ENCODE measurements at places on chromosomes 2 and 18.
A peak's percentile ranks its signal among the peaks of the same experiment; 100 is the strongest.

DNA sequence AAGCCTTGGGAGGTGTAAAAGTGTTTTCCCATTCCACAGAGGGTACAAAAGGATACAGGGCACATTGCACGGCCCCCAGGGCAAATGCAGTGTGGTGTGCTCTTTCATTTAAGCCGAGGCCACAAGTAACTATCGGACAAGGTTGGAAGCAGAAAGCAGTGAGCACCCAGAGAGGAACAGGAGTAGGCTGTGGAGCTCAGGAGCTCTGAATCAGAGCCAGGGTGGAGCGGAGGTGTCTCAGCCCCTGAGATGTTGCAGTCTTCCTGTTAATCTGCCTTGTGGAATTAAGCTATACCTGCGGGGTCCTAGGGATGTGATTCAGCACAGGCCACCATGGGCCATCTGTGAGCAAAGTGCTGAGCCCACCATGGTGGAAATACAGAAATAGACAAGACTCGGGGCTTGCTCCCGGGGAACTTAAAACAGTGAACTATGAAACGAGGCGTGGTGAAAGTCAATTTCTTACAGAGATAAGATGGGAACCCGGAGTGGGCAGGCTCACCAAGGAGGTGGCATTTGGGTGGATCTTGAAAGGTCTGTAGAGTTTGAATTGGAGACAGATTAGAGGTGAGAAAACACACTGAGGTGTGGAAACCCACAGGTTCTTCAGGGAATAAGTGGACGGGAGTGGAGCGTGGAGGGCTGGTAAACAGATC is 44.0 kb downstream of the ASAP2 start:
- DNase-seq = no peak

DNA sequence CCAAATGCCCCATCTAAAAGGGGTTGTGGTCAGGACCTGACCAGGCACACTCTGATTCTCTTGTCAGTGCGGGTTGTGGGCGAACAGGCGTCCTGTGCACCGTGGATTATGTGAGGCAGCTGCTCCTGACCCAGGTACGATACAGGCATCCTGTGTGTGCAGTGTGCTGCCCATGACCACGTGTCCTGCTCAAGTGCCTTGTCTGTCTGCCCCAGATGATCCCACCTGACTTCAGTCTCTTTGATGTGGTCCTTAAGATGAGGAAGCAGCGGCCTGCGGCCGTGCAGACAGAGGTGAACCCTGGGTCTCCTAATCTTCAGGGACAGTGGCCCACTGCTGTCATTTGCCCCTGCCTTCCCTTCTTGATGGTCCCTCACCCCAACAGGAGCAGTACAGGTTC is 14.6 kb downstream of the PTPN18 start:
- no peak for DNase-seq

- no peak for DNase-seq
Measured at GRCh38 chr2:6970551-6970950, 53.3 kb downstream of the RNF144A start.

- DNase-seq = no peak
Measured at GRCh38 chr2:99562516-99562915, 72.7 kb upstream of the REV1 start.

DNA sequence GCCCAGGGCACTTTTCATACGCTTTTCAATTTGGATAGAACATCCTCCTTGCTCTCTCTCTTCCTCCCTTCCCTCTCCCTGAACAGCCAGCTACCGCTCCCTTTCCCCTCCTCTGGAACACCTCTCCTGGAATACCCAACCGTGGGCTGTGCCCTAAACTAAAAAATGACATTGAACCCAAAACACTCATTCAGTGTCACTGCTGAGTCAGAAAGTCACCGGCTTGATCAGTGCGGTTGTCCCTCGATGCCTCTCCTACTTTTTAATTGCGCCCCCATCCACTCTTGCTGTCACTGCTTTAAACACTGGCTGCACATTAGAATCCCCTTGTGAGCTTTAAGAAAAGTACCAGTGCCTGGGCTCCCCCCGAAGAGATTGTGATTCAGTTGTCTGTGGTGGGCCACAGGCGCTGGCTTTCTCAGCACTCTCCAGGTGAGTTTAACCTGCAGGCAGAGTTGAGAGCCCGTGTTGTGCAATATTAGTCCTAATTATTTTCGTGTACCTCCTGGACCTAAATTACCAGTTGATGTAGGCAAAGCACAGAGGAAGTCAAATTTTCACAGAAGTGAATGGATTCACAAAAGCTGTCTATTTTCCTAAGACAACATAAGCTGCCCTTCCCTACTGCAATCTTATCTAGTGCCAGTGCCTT is 302.0 kb downstream of the PRKCE start:
- DNase-seq = no peak

GRCh38 chr2:179020156-179020750 is 29.7 kb downstream of the CCDC141 start:
- no peak for DNase-seq

DNA sequence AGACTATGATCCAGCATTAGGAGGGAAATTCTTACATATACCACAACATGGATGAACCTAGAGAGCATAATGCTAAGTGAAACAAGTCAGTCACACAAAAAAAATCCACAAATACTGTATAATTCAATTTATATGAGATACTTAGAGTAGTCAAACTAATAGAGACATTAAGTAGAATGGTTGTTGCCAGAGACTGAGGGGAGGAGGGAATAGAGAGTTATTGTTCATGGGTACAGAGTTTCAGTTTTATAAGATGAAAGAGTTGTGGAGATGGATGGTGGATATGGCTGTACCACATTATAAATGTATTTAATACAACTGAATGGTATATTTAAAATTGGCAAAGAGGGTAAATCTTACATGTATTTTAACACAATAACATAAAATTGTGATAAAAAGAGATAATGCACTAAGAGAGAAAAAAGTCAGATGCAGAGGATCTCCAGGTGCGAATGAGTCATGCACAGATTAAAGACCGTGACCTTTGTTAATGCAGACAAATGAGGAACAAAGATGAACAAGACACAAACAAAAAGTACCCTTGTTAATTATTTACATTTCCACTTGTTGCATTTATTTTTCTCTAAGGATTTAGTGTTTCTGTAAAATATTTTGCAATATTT is 541.7 kb upstream of the MEX3C start:
- no peak for DNase-seq

GRCh38 chr18:30982285-30982992 is 60.1 kb downstream of the DSC3 start:
- no peak for DNase-seq

GRCh38 chr18:12838178-12838634 is 45.8 kb downstream of the PTPN2 start:
- no peak for DNase-seq

GRCh38 chr2:159867567-159868361 is 69.8 kb upstream of the CD302 start:
- no peak for DNase-seq

DNA sequence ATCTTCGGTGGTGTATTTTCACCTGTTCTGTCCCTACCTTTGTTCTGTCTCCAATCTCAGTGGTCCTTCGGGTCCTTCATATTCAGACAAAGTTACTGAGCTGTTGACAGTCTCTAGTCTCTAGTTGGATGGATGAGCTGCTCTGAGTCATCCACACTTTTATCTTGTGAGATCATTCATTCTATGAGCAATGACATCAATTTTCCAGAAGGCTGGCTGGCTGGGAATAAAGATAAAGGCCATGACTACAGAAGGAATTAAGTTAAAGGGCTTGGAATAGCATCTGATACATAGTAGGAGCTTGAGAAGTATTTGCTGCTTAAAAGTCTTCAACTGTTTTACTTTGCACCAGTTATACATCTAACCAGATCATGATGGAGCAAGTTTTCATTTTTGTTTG is 43.1 kb upstream of the SLC39A10 start:
- DNase-seq = no peak

GRCh38 chr2:148603562-148603920 is 41.0 kb upstream of the EPC2 start:
- no peak for DNase-seq

GRCh38 chr2:28025123-28025522 is 134.6 kb downstream of the BABAM2 start:
- no peak for DNase-seq

DNA sequence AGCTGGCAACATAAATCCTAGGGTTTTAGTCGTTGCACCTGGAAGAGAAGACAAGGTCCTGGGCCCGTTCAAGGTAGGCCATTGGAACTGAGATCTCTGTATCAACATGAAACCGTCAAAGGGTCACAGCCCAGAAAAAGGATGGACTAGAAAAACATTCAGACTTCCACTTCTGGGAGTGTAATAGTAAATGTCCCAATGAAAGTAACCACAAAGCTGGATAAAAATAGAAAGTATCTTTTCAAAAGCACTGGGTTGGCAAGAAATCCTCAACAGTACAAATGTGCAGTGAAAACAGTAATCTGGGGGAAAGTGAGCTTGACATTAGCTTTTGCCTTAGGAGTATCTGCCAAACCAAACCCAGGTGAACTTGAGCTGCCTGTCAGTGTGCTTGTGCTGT is 12.9 kb downstream of the CGREF1 start:
- no peak for DNase-seq

GRCh38 chr2:17969661-17970060 is 91.2 kb downstream of the KCNS3 start:
- DNase-seq = no peak

DNA sequence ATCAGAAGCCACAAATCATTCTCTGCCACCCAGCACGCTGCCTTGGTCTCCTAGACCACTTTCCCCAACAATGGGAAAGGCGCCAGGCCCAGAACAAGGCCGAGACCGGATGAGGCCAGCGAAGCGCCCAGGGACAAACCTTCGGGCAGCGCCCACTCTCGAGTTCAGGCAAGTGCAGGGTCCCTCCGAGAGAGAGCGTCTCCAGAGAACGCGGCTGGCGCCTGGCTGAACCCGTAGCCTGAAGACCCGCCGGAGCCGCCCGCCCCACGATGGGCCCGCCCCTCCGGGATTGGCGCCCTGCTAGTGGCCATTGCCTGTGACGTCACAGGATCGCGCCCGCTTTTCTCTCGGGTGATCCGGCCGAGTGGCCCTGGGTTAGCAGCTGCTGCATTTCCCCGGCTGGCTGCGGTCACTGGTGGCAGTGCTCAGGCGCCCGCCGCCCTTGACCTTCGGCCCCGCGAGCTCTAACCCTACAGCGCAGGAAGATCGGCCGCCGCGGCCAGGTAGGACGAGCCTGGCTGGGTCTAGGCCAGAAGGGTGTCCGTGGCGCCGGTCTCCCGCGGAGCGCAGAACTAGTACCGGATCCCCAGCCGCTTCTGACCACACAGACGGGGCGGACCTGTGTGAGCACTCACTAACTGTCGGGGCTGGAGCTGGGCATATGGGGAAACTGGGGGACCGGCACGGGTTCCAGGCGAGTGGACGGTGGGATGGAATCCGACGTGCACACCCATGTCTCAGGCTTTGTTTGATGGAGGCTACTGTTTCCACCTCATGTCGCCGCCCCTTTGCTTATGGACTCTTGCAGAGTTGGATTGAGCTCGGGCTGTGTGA is at the start of gene FAHD2A:
Gene FAHD2A, plus strand, starts transcription at position 339 of the 834 bp plus-strand sequence. CDS start 2,851 bp downstream, outside the sequence.
- DNase-seq = peak; percentile 75

- DNase-seq = no peak
Measured at GRCh38 chr18:36183987-36184386, 3.3 kb upstream of the MOCOS start.

GRCh38 chr2:32220445-32220844 is 44.2 kb downstream of the NLRC4 start:
- no peak for DNase-seq

DNA sequence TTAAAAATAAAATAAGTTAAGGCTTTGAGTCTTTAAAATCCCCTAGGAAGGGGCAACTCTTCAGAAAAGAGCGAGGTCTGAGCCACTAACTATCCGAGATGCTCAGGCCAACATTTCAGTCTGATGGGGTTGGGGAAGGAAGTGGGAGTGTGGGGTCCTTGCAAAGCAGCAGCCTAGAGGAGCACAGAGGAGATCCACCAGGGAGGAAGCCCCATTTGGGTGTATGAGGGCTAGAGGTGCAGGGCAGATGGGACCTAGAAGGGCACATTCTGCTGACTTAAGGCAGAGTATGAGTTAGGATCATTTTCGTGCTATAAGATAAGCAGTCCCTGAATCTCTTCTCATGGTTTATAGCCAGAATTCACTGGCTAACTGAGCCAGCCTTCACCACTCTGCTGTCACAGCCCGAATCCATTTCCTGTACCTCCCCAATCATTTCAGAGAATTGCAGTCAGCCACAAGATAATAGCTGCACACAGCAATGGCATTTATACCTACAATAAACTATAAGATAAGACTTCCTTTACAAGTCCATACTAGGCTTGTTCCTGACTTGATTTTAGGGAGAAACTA is 37.0 kb downstream of the MRPL30 start:
- no peak for DNase-seq

GRCh38 chr18:62420151-62420512 is 95.0 kb downstream of the TNFRSF11A start:
- no peak for DNase-seq

- no peak for DNase-seq
Measured at GRCh38 chr2:173898996-173899395, 66.2 kb downstream of the SP3 start.

DNA sequence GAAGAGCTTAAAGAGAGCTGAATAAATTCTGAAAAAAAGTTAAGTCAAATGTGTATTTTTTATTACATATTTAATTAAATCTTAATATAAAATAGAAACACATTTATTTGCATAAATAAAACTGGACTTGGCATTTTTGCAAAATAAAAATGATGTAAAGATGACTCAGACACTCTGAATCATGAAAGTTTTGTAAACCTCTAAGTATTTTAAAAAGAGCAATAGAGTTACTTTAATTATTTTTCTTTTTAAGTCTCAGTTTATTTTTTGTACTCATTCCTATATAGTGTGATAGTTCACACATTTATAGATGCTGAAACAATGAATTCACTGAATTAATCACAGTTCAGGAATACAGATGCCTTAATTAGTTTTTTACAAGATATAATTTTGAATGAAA is 109.9 kb upstream of the DTNA start:
- no peak for DNase-seq

DNA sequence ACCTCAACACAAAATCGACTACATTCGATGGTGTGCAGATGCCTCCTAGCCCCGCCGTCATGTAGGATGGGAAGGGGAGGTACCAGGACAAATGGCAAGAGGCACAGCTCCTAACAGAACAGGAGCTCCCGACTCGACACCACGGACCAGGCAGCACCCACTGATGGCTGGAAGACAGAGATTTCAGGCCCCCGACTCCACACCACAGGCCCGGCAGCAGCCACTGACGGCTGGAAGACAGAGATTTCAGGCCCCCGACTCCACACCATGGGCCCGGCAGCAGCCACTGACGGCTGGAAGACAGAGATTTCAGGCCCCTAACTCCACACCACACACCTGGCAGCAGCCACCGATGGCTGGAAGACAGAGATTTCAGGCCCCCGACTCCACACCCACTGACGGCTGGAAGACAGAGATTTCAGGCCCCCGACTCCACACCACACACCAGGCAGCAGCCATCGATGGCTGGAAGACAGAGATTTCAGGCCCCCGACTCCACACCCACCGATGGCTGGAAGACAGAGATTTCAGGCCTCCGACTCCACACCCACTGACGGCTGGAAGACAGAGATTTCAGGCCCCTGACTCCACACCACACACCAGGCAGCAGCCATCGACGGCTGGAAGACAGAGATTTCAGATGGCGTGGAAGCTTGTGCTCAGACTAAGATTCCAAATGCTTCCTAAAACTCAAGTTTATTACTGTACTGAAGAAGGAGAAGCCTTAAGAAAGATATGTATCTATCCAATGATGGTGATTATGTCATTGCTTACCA is 135.5 kb downstream of the EIPR1 start:
- DNase-seq = no peak

GRCh38 chr2:129092956-129093355 is 774.3 kb upstream of the HS6ST1 start:
- no peak for DNase-seq

Measured in activated CD8-positive, alpha-beta memory T cell treated with anti-CD3 and anti-CD28 coated beads for 1 hour (primary cell).